ENCODE measurements at places on chromosomes 2 and 18. TPM values are rescaled to one million over a fixed set of nuclear protein-coding genes. Genes with fewer than 3 reads are reported as not detected.

DNA sequence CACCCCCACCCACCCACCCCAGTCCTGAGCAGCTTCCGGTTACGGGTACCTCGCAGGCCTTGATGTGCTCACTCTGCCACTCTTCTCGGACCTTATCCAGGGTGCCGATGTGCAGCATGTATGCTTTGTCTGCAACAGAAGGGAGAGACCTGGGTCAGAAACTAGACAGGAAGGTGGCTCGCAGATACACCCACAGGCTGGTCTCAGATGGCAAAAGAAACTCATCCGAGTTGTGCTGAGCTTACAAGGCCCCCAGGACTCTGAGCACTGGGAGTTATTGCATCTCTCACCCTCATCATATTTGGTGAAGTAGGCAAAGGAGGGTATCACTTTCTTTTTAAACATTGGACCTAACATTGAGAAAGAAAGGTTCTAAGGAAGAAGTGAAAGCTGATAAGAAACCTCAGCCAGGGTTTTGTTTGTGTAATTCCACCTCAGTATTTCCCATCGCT lies 30.6 kb upstream of the EPG5 start:
- DNase-seq = no peak

GRCh38 chr18:9546468-9546867 lies 67.9 kb downstream of the PPP4R1 start:
- no peak for DNase-seq

GRCh38 chr2:174054926-174055325 lies 89.8 kb upstream of the SP3 start:
- no peak for DNase-seq

- DNase-seq = no peak
Observed at GRCh38 chr2:231413921-231414476, 18.5 kb downstream of the B3GNT7 start.

DNA sequence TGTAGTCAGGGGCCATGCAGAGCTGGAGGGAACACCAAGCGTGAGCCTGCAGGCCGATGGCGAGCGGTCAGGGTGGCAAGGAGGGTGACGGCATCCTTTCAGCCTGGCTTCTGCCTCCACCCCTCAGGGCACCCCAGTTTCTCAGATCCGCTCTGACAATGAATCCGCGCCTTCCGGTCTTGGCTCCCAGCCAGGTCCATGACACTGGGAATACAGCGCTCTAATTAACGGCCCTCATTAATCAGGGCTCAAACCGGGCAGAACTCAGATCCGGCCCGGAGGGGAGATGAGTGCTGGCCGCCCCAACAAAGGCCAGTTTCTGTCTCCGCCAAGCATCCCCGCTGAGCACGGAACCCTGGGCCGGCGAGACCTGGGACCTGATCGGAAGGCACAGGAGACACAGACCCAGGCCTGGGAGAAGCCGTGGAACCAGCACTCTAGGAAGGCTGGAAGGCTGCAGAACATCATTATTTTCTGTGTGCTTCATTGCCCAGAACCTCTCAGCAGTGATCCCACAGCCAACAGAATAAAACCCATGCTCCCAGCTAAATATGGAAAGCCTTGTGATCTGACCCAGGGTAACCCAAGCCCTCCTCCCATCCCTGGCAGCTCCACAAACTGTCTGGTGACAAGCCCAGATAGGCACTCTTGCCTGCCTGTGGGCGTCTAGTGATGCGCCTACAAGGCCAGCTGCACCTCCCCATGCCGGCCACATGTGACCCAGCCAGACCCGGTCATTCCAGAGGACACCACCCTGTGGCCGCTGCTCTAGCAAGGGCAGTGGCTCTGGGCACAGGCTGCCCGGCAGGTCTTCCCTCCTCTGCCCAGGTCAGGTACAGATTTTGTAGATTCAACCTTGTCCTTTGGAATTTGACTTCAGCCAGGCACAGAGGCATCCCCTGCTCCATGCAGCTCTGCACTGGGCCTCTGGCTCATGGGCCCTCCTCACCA lies 438.7 kb upstream of the MYT1L start:
- no peak for DNase-seq

UGT1A6 gene
- polyA plus RNA-seq = 2.9 TPM

RAX gene
- polyA plus RNA-seq = not detected

SLC5A7 gene
- not detected for polyA plus RNA-seq

CREG2 gene
- 1.6 TPM for polyA plus RNA-seq

Measured in A549 (cell line).